ENCODE measurements at places on chromosomes 3 and 15.

- DNase-seq, result no peak
These were observed 224.8 kb upstream of the HES1 start for GRCh38 chr3:193910886-193911738.

- DNase-seq, result no peak
These were observed 172.3 kb downstream of the MYRIP start for GRCh38 chr3:39981547-39982184.

GRCh38 chr3:158727206-158728060 is 4.8 kb downstream of the RARRES1 start:
- no peak for DNase-seq

GRCh38 chr15:91140601-91141000 is 40.5 kb downstream of the SV2B start:
- no peak for DNase-seq

DNA sequence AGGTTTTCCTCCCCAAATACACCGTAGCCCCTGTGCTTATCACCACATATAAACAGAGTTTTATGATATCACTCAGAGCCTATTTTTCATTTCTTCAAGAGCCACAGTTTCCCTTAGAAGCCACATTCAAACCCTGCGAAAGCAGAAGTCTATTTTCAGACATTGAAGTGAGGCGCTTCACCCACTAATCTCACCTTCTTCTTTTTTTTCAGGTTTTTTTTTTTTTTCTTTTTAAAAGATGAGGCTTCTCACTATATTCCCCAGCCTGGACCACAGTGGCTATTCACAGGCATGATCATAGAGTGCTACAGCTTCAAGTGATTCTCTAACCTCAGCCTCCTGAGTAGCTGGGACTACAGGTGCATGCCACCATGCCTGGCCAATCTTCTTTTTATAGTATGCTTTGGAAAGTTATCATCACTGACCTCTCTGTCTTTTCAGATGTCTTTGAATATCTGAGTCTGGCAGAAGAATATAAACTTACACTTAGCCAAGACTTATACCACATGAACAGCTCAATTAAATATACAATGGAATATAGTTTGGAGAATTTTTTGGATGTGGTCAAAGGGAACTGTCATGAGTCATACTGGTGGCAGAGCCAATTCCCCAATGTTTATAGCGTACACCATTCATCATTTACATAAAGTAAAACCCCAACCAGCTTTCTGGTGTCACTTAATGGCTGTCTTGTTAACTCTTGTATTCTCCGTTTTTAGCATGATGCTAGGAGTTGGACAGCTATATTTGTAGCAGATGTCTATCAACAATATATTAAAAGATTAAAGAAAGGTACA is 59.7 kb upstream of the CCDC50 start:
- DNase-seq, result no peak

DNA sequence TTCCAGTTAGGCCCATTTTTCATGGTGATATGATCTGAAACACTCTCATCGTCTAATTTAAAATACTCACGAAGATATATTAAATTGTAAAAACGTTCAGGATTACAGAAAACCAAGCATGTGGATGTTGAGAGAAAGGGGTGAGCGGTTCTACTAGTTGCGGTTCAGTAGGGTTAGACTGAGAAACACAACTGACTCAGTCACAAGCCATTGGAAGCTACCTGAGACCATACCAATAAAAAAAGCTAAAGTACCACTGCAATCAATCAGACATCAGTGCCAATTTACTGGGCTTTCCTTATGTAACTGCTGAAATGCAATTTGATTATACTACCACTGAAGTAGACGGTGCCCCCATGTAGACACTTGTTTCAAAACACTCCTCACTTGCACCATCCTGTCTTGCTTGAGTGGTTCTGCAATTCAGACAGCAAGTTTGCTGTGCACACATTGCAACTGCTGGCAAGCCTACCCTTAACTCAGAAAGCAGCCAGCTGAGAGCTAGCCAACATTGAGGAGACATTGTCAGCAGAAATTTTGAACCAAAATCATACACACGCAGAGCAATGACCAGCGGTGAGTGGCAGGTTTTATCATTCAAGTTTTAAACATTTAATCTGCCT is 368.7 kb upstream of the ARHGEF26 start:
- DNase-seq, result no peak

- peak; percentile 83 for DNase-seq
These were observed 680 bp downstream of the SMARCC1 start for GRCh38 chr3:47780741-47781684.

- no peak for DNase-seq
These were observed 17.5 kb downstream of the FHIT start for GRCh38 chr3:61233746-61234145.

- DNase-seq, result no peak
These were observed 30.4 kb downstream of the TMEM212 start for GRCh38 chr3:171873580-171873979.

DNA sequence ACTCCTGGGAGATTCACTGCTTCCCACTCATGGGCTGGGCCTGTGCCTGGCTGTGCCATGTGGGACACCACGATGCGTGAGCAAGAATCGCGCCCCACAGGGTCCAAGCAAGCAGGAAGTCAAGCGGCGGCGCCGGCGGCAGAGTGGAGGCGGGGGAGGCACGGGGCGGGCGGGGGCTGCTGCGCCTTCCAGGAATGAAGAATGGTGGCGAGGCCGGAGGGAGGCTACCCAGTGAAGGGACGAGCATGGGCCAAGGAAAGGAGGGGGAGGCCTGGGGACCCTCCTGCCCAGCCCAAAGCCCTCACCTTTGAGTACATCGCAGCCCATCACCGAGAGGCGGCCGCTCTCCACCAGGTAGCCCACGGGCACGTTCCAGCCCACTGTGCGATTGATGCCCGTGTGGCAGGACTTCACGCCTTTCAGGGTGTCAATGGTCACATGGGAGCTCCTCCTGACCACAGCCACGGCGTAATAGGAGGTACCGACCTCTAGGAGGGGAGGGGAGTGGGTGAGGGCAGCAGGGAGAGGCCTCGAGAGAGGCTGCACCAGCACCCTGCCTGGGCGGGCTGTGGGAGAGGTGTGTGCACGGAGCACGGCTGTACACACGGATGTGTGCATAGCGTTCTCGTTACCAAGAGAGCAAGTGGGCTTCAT is 5.5 kb downstream of the MELTF start:
- peak; percentile 67 for DNase-seq

- DNase-seq, result no peak
These were observed 216.1 kb downstream of the MTHFS start for GRCh38 chr15:79680720-79681119.

- no peak for DNase-seq
These were observed 17.7 kb upstream of the SNX22 start for GRCh38 chr15:64133623-64134344.

DNA sequence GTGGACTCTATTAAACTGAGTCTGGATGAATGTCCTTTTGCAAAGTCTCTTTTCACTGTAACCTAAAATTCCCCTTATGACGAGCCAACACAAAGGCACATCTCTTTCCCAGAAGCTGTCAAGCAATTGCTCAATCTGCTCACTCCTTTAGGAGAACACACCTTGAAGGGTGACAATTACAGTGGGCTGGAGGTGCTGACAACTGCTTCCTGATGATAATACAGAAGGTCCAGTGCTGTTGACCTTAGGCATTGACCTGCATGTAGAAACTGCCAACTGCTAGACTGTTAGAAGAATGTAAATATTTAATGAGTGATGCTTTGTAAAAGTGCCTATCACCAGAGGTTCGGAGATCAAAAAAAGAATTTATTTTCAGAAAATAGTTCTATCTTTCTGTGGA is 757.7 kb downstream of the GRM7 start:
- DNase-seq, result no peak

GRCh38 chr3:130825762-130826299 is 68.1 kb upstream of the ATP2C1 start:
- DNase-seq, result no peak

DNA sequence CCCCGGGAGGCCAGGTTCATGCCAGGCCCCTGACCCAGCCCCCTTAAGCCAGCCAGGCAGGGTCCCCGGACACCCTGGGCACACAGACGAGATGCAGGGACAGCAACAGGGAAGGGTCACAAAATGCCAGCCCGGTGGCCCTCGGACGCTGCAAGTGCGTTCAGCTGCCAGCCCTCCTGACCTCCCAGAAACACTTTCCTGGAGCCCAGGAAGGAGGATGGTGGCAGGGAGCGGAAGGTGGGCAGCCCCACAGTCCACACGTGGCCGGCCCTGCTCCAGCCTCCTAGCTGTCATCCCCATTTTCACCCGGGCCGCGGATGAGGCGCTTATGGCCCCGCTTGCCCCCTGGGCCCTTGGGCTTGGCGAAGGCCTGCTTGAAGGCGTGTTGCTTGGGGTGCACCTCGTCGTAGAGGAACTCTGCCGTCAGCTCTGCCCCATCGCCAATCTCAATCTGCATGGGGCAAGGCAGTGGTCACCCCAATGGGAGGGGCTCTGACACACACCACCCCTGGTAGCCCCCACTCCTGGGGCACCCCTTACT is 3.4 kb upstream of the TLR9 start:
- no peak for DNase-seq

- no peak for DNase-seq
These were observed 93.6 kb upstream of the NEO1 start for GRCh38 chr15:72958634-72959033.

Measured in coronary artery (tissue), 2 donors.